ENCODE measurements at places on chromosomes 3 and 15.

DNA sequence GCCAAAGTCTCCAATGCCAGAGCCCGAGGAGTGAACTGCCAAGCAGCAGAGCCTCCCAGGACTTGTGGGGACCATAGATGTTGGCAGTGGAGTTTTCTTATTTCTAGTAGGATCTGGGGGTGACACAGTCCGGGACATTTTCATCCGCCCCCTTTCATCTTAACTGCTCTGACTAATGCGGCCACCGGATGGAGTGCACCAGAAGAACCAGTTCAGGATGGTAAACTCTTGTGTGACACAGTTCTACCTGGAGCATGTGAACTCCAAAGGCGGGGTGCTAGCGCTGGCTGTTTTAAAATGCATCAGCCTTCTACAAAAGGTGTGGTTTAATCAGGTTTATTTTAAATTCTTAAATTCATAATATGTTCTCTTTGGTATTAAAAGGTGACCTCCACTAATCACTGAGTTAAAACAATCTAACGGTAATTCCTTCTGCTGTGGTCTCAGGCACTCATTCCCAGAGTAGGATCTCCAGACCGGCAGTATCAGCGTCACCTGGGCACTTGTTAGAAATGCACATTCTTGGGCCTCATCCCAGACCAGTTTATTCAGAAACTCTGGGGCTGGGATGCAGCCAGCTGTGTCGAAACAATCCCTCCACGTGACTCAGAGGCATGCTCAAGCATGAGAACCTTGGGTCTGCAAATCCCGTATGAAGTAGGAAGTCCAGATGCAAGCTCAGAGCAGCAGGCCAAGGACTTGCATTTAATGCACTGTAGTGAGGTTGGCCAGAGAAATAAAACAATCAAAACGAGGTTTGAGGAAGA lies 105.5 kb downstream of the GABRB3 start:
- DNase-seq: no peak

GRCh38 chr15:47791161-47791560 lies 73.9 kb downstream of the SEMA6D start:
- no peak for DNase-seq

DNA sequence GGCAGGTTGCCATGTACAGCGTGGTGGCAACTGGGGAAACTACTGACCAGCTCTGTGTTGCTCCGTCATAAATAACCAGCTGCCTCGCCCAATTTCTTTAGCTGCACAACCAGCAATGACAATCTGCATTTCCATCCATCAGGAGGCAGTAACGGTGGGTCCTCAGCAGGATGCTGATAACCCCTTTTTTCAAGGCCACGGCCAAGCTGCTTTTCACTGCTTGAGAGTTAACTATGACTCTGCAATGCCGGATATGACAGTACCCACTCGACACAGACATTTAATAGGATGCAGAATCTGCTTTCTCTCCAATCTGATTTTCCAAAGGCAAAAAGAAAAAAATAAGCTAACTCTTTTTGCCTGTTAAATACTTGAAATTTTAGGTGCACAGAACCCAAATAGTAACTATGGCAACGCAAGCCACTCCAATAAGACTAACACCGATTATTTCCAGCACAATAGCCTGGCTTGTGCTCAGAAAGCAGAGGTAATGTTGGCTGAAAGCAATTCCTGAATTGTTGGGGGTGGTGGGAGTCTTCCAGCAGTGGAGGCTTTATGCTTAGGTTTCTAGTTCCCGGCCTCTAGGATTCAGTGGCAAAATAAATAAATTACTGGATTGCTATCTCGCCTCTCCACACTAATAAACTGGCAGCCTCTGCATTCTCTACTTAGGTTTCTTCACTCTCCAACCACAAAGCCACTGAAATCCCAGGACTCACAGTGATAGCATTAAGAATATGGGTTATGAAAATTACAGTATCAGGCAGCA lies 31.2 kb upstream of the SRGAP3 start:
- no peak for DNase-seq

DNA sequence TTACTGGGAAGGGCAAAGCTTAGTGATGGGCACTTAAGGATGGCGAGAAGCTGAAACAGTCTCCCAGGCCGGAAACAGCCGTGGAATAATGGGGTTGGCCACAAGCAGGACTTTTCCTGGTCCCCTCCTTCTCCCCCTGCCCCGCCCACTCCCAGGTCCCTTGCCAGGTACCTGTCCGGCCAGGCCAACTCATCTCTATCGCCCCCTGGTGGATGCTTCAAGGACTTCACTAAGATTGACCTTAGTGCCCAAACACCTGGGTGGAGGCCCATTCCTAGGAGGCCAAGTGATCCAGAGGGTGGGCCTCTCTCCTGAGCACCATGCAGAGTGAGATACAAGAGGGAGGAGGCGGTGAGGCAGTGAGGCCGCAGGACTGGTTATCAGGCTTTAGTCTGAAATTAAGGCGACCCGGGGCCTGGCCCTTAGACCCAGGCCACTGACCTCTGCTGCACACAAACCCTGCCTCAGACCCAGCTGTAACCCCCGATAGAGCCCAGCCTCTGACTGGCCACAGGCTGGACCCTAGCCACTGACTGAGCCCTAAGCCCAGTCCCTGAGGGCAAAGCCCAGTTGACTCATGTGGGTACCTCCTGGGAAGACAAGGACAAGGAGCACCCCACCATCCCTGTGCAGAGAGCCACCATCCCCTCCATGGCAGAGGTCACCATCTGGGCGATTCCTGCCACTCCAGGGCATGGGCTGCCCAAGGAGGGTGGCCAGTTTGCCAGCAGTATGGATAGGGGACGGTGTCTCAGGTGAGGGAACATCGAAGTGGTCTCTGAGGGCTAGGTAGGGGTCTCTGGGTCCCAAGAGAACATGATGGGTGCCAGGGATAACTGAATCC lies 37.6 kb downstream of the VIPR1 start:
- peak; percentile 65 for DNase-seq

DNA sequence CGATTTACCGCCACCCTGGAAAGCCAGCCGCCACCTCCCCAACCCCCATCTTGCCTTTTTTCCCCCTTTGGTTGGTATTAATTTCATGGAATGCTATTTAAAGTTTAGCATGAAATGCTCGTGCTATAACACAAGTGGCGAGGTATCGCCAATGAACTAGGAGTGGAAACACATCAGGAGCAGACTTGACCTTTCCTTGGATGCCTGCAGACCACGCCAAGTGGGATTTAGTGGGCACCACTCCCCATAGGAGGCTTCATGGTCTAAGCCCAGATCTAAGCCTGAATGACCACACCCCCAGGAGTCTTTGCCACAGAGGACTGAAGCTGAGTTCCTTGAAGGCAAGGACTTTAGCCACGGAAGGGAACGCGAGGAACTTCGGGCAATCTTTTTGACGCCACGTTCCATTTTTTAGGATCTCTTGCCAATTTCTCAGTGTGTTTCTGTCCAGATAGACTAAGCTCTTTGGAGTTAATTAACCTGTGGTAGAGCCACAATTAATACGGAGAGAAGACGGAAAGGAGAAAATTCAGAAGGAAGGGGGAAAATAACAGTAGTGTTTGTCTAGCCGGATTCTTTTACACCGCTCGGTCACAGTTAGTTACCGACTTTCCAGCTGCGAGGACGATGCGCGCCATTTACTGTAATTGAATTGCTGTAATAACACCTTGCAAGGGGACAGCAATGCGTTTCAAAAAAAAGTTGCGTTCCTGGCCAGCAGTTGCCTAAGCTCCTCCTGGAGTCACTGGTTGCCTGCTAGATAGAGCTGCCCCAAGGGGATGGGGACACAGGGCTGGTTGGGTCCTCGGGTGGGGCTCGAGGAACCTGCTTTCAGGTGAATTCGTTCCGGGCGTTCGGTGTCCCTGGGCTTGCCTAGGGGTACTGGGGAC lies 37.1 kb downstream of the NR2F2 start:
- DNase-seq: no peak

DNA sequence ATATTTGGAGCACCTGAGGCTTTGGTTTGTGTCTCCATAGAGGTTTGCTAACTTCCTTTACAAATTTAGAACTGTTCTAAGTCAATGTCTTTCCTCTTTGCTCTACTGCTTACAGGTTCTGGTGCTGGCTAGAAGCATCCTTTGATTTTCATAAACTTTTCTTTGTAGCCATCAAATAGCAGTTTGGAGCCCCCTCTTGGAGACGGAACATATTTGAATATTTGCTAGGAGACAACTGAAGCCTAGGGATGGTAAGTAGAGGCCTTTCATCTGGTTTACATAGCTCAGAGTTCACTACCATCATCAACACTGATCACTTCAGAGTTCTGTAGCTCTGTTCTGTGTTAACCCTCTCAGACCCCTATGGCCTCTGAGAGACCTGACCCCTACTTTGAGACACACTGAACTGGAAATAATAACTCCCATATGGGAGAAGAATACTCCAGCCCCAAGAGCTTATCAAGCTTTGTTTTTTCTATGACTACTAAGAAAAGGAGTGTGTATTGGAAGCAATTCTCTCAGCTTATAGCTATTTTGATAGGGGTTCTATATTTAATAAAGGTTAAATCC lies 420.4 kb downstream of the EPHA3 start:
- no peak for DNase-seq

GRCh38 chr3:170352936-170353335 lies 4.6 kb upstream of the SKIL start:
- no peak for DNase-seq

DNA sequence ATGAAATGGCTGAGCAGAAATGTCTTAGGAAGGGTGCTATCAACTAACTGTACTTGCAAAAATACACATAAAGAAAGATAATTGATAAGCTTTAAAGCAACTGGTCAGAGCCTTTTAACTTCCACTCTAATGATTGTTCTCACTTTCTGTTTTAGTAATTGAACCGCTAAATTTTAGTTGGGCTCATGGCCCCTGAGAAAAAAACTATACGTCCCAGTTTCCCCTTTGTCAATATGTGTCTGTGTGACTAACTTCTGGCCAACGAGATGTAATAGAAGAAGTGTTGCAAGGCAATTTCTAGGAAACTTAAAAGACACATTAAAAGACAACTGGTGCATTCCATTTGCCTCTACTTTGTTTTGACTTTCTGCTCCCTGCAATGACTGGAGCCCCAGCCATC lies 223.9 kb downstream of the NR1D2 start:
- DNase-seq: no peak

DNA sequence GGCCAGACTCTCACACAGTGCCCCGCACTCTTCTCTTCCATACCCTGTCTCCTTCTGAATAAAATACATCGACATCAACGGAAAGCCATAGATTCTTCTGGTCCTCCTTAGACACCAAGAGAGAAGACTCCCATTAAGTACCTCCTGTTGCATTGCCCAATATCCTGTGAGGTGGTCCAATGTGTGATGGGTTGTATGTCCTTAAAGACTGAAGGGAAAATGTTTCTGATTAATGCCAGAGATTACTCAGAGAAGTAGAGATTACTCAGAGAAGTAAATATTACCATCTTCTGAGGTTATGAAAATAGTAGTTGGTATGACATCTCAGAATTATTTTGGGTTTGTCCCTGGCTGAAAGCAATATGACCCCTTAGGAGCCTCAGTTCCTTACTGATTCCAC lies 60.8 kb upstream of the GALNT15 start:
- no peak for DNase-seq

DNA sequence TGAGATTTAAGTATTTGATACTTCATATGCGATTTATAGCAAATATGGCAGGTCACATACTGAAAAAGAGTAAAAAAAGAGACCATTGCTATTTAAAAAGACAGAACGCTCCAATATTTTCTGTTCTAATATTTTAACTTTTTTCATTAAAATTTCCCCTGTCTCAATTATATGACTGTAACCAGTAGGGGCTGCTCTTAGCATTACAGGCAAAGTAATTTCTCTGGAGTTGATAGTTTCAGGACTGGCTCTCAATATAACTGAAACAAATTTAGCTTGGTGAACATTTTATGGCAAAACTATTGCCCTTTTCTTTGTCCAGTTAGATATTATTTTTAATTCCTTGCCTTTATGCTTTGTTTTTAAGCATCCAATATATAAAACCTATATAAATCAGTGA lies 286.3 kb upstream of the ROBO2 start:
- DNase-seq: no peak

- DNase-seq: no peak
Observed at GRCh38 chr3:133572158-133573053, 1.1 kb upstream of the CDV3 start.

GRCh38 chr3:30476368-30477084 lies 129.9 kb upstream of the TGFBR2 start:
- no peak for DNase-seq

DNA sequence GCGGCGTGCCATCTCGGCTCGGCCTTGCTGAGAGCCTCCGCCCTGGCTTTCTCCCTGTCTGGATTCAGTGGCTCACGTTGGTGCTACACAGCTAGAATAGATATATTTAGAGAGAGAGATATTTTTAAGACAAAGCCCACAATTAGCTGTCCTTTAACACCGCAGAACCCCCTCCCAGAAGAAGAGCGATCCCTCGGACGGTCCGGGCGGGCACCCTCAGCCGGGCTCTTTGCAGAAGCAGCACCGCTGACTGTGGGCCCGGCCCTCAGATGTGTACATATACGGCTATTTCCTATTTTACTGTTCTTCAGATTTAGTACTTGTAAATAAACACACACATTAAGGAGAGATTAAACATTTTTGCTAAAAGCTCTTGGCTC lies 54.1 kb downstream of the PLXNA1 start:
- DNase-seq: no peak

DNA sequence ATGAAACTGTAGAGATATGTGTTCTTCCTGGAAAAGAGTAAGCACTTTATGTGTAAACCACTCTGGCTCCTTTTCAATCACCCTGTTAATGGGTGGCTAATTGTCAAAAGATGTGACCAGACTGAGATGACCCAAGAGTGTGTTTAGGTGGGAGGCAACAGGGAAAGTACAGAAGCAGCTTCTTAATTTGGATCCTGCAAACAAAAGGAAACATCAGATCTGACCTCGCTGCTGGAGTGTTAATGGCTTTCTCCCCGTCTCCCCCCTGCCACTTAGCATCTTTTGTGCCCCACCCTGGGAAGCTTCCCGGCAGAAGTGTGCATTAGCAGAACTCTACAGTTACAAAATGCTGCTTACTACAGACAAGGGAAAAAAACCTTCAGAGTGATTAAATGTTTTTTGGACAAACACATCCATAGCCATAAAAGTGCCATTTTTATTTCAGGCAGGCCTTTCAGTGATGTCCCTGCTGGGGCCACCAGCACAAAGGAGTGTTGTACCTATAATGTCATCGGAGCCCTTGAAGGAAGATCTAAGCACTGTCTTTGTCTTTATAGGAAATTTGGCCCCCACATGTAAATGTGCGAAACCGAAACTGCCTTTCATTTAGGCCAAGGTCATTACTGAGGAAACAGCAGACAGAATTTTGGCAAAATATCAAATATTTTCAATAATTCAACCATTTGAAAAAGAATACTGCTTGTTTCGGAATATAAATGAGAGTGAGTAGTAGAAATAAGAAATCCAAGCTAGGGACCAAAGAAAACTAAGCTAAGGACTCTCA lies 311.0 kb downstream of the WDR72 start:
- no peak for DNase-seq

- no peak for DNase-seq
Observed at GRCh38 chr3:197687570-197687969, 49.1 kb downstream of the RUBCN start.

DNA sequence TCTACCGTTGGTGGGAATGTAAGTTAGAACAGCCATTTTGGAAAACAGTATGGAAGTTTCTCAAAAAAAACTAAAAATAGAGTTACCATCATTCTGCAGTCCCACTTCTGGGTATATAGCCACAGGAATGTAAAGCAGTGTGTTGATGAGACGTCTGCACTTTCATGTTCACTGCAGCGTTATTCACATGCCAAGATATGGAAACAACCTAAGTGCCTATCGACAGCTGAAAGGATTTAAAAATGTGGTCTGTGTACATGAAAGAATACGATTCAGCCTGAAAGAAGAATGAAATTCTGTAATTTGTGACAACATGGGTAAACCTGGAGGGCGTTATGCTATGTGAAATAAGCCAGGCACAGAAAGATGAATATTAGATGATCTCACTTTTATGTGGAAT lies 157.7 kb downstream of the THSD4 start:
- DNase-seq: no peak

GRCh38 chr15:65365229-65365628 lies 12.6 kb downstream of the IGDCC3 start:
- DNase-seq: no peak
